ENCODE measurements at places on chromosomes 1 and 21.

DNA sequence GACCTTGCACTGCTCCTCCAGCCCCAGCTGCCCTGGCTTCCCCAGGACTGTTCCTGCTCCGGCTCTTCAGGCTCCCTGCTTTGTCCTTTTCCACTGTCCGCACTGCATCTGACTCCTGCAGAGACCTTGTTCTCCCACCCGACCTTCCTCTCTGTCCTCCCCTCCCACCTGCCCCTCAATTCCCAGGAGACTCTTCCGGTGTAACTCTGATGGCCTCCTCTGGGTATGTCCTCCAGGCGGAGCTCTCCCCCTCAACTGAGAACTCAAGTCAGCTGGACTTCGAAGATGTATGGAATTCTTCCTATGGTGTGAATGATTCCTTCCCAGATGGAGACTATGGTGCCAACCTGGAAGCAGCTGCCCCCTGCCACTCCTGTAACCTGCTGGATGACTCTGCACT, 550 bp downstream of the ACKR1 start:
- DNase-seq = no peak

GRCh38 chr1:110370827-110371226, 20.0 kb downstream of the SLC16A4 start:
- DNase-seq = no peak

GRCh38 chr1:17629460-17629859, 90.0 kb downstream of the ARHGEF10L start:
- no peak for DNase-seq

- no peak for DNase-seq
Measured at GRCh38 chr1:170176772-170177171, 31.0 kb downstream of the NTMT2 start.

DNA sequence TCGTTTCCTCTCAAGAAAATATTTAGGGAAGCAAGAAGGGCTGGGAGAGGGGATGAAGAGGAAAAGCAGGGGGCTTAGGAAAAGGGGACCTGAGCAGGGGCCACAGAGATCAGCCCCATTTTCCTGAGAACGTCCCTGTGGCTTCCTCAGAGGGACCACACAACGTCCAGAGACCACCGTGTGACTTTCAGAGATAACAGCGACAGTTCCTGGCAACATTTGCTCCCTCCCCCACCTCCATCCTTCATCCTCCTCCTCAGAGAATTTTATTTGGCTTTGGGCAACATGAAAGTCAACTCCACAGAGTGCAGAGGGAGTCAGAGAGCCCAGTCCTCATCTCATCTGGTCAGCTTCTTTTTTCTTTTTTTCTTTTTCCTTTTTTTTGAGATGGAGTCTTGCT, 50.9 kb downstream of the RUNX1 start:
- DNase-seq = no peak

DNA sequence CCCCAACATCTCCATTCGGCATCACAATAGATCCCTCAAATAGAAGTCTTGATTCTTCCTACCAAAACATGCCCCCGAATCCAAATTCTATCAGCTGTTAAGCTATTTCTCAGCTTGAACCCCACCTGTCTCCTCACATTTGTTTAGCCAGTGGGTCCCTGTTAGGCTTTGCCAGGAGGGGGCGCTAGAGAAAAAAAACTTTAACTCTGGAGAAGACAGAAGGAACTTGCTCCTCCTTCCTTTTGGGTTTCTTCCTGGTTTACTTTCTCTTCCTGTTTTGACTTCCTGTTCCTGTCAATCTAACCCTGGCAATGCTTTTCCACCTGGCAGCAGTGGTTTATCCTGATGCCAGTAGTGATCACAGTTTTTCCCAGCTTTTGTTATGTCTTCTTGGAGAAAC, 95.6 kb upstream of the KCNK1 start:
- no peak for DNase-seq

- DNase-seq = no peak
Measured at GRCh38 chr1:234852659-234853058, 242.7 kb upstream of the IRF2BP2 start.

DNA sequence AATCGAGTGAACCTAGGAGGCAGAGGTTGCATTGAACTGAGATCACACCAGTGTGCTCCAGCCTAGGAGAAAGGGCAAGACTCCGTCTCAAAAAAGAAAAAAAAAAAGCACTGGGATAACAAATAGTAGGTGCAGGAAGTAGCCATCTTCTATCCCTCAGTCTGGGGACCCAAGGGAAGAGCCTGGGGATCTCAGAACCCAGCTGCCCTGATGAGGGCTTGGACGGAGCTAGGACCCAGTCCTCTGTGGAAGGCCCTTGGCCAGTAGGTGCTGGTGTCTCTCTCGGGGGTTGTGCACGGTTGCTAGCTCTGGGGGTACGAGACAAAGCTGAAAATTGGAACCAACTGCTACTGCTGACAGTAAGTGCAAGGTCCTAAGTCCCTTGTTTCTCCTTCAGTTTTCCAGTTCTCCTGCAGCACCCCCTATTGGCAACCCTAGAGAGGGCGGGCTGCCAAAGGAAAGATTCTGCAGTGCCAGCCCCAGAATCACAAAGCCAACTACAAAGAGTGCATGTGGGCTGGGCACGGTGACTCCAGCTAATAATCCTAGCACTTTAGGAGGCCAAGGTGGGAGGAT, 57.6 kb upstream of the KIF1B start:
- DNase-seq = no peak

DNA sequence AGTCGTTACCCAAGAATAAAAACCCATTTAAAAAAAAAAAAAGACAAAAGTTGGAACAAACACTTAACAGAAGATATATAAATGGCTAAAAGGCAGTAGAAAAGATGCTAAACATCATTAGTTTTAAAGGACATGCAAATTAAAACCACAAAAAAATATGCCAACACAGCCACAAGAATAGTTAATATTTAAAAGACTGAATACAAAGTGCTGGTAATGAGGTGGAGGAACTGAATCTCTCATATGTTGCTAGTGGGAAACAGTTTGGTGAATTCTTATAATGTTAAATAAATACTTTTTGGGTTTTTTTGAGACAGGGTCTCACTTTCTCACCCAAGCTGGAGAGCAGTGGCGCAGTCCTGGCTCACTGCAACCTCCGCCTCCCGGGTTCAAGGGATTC, 10.0 kb downstream of the LRRC40 start:
- DNase-seq = no peak

DNA sequence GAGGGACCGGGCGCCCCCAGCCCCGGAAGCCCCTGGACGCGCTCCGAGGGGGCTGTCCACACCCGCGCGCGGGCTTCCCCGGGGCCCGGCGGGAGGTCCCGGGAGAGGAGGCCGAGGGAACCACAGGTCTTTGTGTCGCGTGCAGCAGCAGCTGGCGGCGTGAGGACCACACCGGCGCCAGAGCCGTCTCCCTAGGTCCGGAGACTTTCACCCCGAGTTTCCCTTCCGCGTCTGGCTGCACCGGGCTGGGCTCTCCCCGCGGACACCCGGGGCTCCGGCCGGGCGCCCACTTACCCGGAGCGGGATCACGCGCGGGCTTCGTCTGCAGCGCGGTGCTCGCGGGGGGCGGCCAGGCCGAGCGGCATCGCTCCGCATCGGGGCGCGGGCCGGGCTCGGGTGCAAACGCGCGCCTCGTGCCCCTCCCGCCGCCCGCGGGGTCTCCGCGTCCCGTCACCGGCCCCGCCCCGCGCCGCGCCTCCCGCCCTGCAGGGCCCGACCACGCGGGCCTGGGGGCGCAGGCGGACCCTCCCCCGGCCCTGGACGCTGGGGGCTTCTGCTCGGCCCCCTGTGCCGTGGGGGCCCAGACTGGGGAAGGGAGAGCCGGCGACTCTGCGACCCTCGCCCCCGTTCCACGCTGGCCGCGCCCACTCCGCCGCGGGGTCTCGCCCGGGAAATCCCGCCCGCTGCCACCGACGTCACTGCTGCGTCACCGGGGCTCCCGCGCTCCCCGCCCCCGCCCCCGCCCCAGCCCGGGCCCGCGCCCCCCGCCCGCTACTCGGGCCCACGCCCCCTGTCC, at the start of gene GNG4:
Gene GNG4 (minus strand): TSS at position 417 of the 796 bp plus-strand sequence. CDS start 65,946 bp downstream, outside the sequence.
- no peak for DNase-seq

GRCh38 chr1:246724731-246725095, 504 bp downstream of the SCCPDH start:
- DNase-seq = peak; percentile 67

DNA sequence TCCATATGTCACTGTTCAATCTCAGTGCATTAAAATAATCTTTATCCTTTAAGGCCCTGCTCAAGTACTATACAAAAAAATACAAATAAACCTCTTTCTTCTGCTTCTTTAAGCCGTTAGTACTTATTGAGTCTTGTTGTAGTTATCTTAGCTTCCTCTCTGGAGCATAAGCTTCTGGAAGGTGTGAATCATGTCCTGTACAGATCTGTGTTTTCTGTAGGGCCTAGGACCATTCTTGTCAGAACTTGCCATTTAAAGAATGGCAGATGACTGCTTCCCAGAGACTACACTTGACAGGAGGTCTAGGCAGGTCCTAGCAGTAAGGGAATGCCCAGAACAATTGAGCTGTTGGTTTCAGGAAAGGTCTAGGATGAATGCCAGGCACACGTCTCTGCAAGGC, 12.9 kb downstream of the NEK7 start:
- DNase-seq = peak; percentile 32

- no peak for DNase-seq
Measured at GRCh38 chr1:171622152-171622462, at the start of gene MYOCOS. Gene MYOCOS (plus strand): TSS chr1:171622243. CDS start chr1:171623884, 1,641 bp downstream.

GRCh38 chr1:230176871-230177411, 109.9 kb downstream of the GALNT2 start:
- no peak for DNase-seq

- DNase-seq = no peak
Measured at GRCh38 chr1:238537641-238538040, 646.9 kb upstream of the ZP4 start.

- no peak for DNase-seq
Measured at GRCh38 chr1:244837597-244838258, 2.3 kb downstream of the COX20 start.

- no peak for DNase-seq
Measured at GRCh38 chr21:33441489-33442477, 38.0 kb downstream of the TMEM50B start.

DNA sequence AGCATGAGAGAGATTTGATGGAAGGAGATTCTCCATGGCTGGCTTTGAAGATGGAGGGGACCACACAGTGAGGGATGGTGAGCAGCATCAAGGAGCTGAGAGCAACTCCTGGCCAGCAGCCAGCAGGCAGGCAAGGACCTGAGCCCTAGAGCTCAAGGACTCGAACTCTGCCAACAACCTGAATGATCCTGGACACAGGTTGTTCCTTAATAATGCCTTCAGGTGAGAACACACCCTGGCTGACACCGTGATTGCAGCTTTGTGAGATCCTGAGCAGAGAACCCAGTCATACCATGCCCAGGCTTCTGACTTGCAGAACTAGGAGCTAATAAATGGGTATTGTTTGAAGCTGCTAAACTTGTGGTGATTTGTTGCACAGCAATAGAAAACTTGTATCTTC, 183.1 kb downstream of the LMX1A start:
- no peak for DNase-seq

DNA sequence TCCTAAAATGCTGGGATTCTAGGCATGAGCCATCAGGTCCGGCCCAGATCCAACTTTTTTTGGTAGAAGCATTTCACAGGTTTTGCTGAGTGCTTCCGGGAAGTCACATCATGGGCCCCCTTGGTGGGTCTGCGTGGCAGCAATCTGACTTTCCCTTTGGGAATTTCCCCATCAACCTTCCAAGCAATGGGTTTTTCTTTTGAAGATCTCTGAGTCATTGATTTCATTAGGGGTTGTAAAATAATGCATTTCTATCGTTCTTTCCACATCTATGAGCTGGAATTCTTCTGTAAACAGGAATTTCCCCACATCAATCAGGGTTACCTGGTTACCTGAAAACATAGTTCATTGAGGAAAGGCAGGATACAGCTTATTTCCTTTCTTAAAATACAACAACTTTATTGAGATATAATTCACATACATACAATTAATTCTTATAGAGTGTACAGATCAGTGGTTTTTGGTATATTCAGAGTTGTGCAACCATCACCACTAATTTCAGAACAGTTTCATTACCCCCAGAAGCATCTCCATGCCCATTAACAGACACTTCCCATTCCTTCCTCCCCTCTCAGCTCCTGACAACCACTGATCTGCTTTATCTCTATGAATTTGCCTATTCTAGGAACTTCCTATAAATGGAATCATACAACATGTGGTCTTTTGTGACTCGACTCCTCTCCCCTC, 9.9 kb upstream of the ZBTB17 start:
- DNase-seq = no peak

DNA sequence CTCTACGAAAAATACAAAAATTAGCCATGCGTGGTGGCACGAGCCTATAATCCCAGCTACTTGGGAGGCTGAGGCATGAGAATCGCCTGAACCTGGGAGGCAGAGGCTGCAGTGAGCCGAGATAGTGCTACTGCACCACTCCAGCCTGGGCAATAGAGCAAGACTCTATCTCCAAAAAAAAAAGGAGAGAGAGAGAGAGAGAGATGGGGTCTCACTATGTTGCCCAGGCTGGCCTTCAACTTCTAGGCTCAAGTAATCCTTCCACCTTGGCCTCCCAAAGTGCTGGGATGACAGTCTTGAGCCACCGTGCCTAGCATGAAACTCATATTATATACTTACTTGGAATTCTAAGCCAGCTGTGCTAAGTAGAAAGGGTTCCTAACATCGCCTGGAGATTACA, 29.7 kb downstream of the PSMB2 start:
- no peak for DNase-seq

DNA sequence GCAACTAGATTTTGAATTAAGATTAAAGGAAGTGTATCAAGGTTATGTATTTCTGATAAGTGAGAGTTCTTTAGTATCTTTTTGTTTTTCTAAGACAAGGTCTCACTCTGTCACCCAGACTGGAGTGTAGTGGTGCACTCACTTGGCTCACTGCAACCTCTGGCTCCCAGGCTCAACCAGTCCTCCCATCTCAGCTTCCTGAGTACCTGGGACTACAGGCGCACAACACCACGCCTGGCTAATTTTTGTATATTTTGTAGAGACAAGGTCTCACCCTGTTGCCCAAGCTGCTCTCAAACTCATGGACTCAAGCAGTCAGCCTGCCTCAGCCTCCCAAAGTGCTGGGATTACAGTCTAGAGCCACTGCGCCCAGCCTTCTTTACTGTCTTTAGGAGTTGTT, 33.7 kb downstream of the DHX9 start:
- no peak for DNase-seq

GRCh38 chr1:216627252-216627651, 96.0 kb downstream of the ESRRG start:
- no peak for DNase-seq

GRCh38 chr1:92951141-92951582, 10.1 kb downstream of the DIPK1A start:
- no peak for DNase-seq

DNA sequence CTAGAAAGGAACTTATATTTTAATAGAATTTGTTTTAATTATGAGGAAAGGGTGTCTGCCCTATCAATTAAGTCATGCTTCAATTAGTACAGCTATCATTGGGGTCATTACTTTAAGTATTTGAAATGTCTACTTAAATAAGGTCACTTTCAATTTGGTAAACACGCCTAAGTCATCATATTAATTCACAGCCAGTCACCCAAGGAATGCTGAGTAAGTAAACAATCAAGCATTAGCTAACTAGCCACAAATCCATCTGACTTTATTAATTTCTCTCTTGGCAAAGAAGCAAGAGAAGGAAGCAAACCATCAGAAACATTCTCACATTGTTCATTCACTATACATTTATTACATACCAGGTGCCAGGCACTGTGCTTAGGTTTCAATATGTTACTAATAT, 1.2 kb upstream of the LRRC52 start:
- DNase-seq = no peak
